ENCODE measurements at places on chromosomes 12 and 14.

- DNase-seq: no peak
Observed at GRCh38 chr14:100159094-100159864, at the start of gene DEGS2. TSS of gene DEGS2 (minus strand) at chr14:100159645. CDS start at chr14:100159587, 58 bp downstream.

GRCh38 chr12:89151536-89151935 lies 200.8 kb downstream of the DUSP6 start:
- no peak for DNase-seq

DNA sequence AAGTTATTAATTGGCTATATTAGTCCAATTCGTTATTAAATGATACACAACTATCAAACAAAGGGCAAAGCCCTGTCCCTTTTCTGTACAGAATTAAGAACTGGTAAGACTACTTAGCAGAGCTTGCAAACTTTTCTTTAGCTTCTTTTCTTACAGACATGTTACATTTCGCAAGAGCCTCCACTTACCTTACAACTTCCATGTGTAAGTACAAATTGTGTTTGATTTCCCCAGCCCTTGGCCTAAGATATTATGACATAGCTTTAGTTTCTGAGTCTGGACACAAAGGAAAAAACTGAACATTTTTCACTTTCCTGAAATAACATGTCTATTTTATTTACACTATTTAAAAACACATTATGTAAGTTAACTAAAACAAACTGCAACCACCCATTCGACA lies 1.7 kb downstream of the ATF7 start:
- no peak for DNase-seq

DNA sequence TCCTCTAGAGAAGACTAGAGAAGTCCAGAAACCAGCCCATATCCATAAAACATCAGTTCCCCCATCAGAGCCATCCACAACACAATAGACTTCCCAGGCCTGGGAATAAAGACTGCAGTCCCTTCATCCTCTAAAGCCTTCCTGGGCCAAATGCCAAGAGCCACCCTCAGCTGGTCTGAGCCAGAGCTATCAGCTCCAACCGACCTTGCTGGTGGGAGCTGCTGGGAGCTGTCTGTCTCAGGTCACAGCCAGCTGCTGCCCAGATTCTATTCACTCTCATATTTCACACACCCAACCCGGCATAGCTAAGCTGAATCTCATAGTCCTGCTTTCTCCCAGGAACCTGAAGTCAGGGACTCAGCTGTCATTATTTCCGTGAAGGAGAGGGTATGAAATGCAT lies 10.9 kb upstream of the TFCP2 start:
- no peak for DNase-seq

GRCh38 chr12:108653082-108653516 lies 19.4 kb upstream of the SELPLG start:
- no peak for DNase-seq

GRCh38 chr12:69888901-69889300 lies 63.9 kb downstream of the MYRFL start:
- no peak for DNase-seq

DNA sequence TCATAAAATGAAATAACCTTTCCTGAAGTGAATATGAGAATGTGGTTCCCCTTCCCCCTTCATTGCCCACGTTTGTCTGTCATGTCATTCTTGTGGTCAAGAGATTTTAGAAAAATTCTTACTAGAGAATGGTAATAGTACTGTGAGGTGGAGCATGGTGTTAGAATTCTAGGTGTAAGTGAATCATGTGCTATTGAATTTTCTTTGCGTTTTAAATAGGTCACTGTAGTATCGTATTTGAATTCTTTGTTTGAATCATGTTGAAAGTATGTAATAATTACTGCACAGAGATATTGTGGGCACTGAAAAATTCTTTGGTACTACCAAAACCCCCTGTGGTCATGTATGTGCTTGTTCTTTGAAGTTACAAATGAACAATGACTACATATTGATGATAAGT lies 49.9 kb downstream of the FUT8 start:
- DNase-seq: peak; percentile 95

DNA sequence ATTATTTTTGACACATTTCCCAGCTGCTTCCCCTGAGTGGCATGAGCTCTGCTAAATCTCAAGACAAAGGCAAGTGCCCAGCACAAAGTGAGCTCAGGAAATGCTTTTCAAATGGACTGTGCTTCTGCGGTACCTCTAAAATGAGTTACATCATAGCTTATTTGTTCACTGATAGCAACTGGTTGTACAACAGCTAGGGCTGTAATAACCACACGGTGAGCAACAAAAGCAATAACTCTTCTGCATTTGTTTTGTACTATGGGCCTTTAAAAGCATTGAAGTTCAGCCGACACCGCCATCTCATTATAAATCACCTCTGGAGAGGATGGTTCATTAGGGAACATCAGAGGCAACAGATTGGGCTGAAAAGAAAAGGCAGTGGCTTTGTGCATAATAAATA lies 475.0 kb downstream of the GLT1D1 start:
- DNase-seq: no peak

DNA sequence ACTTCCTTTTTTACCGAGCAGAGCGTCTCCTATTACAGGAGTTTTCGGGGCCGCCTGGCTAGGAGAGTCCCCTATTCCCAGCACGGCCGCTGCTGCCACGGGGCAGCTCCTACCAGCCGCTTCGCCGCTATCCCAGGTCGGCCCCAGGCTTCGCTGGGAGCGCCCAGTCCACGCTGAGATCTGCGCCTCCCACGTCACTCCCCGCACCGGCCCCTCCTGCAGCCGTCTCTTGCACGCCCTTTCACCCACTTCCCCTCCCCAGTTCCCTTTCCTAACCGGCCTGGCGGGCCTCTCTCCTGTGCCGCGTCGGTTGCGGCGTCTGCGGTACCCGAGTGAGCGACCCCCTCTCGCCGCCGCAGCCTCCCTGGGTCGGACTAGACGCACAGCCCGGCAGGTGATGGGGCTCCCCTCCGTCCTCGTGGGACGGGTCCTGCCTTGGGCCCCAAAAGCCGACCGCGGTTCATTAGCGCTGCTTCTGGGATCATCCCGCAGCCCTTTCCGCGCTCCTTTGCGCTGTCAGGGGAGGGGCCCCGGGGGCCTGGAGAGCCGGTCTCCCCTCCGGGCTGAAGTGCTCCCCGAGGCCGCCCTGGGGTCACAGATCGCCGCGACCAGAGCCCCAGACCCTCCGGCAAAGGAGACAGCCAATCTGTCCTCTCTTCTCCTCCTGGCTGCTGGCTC lies 1318.4 kb downstream of the TMEM121 start:
- no peak for DNase-seq

DNA sequence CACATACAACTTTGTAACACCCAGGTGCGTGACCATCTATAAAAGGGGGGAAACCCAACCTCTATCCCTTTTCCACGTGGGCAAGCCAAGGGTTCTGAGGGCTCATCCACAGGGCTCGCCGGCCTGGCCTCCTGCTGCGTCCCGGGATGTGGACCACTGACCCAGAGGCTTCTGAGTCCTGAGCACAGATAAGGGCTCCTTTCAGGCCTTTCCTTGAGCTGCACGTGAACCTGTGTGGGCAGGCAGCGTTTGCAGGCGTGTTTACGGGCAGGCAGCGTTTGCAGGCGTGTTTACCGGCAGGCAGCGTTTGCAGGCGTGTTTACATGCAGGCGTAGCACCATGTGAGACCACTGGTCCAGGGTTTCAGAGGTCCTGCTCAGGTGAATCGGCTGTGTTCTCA lies 3.8 kb downstream of the TCL1A start:
- no peak for DNase-seq

DNA sequence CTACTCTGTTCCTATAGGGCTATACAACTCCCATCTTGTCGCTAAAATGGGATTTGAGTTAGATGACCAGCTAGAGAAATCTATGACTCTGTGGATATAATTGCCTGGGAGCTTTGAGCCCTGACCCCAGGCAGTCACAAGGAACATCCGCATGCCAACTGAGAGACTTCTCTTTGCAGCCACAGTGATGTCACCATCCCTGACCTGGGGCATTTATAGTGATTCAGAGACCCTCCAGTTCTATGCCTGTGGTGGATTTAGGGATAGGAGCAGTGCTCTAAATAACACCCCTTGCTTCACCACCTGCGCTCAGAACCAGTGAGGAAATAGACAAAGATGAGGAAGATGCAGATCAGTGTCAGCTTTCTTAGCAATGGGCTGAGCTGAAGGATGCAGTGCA lies 86.2 kb downstream of the RIN3 start:
- DNase-seq: no peak

- DNase-seq: no peak
Observed at GRCh38 chr12:102232446-102232845, 34.8 kb upstream of the PMCH start.

DNA sequence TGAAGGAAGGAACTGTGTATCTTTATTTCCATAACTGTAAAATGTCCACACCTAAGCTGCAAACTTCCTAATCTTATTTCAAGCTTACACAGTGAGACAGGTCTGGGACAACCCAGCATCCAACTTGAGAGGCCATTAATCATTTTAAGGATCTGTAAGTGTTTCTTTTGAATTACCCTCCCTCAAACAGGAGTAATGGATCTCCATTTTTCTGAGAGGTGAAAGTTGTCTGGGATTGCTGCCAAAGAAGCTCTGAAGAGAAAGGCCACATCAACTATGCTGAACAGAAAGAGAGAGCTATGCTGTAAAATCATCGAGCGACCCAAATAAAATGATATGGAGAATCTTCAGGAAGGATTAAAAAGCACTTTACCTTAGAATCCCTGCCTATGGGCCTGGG lies 131.7 kb upstream of the CPNE8 start:
- no peak for DNase-seq

- no peak for DNase-seq
Observed at GRCh38 chr14:94058674-94059138, 22.3 kb downstream of the DDX24 start.

GRCh38 chr12:46887870-46888269 lies 62.1 kb upstream of the SLC38A4 start:
- no peak for DNase-seq

DNA sequence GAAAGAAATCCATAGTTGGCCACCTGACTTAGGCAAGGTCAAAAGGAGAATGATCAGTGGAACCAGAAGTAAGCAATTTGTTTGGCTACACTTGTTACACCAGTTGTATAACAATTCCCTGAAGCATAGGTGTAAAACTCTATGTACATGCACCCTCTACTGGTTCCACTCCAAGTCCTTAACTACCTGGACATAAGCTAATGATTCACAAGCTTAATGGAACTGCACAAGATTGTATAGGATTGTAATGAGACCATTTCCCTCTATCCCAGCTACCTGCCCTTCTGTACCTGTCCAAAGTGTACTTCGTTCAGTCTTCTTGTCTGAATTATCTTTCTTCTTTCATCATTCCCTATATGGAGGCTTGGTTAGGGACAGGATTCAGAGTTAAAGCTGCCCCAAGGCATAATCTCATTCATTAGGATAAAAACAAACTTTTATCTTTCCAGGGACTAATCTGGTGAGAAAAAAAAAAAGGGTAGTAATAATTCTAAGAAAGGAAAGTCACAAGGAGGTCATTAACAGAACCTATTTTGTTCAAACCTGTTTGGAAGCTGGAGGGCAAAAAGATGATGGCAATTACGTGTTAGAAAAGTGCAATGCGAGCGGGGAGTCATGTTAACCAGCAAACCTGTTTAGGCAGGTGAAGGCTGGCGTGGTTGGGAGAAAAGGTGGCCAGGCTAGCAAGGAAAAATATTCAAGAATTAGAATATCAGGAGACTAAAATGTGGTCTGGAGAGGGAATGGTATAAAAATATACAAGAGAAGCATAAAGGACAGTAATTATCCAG lies 2.8 kb upstream of the TMEM52B start:
- peak; percentile 91 for DNase-seq

GRCh38 chr12:89756585-89757398 lies 48.2 kb upstream of the ATP2B1 start:
- peak; percentile 100 for DNase-seq

- DNase-seq: peak; percentile 44
Observed at GRCh38 chr12:76264611-76265012, 83.6 kb downstream of the BBS10 start.

GRCh38 chr14:85595981-85596380 lies 66.0 kb downstream of the FLRT2 start:
- DNase-seq: no peak

GRCh38 chr12:69007855-69008351 lies 74.9 kb upstream of the CPM start:
- peak; percentile 35 for DNase-seq

GRCh38 chr12:19154686-19155085 lies 25.2 kb downstream of the PLEKHA5 start:
- no peak for DNase-seq

- peak; percentile 90 for DNase-seq
Observed at GRCh38 chr14:68458840-68459469, 333.9 kb downstream of the ZFP36L1 start.

- DNase-seq: peak; percentile 74
Observed at GRCh38 chr12:51388069-51388799, 3.0 kb downstream of the GALNT6 start.

DNA sequence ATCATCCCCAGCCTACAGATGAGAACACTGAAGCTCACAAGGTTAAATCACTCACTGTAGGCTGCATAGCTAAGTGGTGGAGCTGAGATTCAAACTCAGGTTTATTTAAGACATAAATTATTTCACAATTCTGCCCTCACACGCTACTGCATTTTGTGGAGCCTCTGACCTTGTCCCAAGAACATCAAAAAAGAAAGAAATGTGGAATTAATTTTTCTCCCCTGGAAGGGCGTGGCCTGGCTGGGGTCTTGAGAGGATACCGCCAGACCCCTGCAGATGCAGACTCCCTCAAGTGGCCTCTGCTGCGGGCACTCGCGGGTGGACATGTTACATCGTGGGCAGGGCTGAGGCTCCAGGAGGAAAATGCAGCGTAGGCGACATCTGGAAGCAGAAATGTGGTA lies 40.6 kb downstream of the LTBP2 start:
- peak; percentile 44 for DNase-seq

- no peak for DNase-seq
Observed at GRCh38 chr12:124632519-124632984, 65.1 kb upstream of the NCOR2 start.

DNA sequence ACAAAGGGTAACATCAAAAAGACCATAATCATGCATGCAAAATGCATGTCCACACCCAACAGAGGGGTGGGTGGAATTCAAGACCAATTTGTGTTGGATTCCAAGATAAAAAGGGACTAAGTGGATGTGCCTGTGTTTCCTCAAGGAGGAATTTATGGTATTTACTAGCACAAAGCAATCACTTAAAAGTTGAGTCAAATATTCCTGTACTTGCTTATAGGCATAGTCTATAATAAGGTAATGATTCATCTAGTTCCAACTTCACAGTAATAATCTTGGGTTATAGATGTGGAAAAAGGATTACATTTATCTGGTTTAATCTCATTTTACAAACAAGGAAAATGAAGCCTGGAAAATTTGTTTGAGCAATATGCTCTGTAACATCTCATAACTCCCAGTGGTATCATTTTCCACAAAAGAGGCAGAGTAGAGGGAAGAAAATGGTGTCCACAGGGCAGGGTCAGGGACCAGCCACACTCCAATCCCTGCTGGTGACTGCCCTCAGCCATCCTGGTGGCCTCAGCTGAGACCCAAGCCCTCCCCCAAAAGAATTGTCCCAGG lies 80.8 kb upstream of the REP15 start:
- DNase-seq: no peak
